ENCODE measurements at places on chromosomes 4 and X.
A peak's percentile ranks its signal among the peaks of the same experiment; 100 is the strongest.

- DNase-seq, result no peak
These were observed 79.6 kb upstream of the PLAC1 start for GRCh38 chrX:134737721-134738369.

- no peak for DNase-seq
These were observed 50.5 kb upstream of the CBR4 start for GRCh38 chr4:169060391-169061091.

DNA sequence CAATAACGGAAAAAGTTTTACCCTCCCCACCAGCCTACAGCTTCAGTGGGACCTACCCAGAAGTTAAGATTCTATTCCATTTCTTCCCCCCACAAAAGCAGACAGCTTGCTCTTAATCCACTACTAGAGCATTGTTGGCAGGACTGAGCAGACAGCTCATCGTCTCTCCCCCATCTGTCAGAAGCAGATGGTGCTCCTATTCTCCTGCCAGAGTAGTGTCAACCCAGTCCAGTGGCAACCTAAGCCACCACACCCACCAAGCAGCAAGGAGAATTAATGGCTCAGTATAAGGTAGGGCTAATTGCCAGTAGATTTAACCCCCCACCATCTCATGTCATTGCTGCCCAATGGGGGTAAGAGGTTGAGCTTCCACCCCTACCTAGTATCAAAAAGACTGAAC, 62.0 kb downstream of the AWAT2 start:
- DNase-seq, result no peak

DNA sequence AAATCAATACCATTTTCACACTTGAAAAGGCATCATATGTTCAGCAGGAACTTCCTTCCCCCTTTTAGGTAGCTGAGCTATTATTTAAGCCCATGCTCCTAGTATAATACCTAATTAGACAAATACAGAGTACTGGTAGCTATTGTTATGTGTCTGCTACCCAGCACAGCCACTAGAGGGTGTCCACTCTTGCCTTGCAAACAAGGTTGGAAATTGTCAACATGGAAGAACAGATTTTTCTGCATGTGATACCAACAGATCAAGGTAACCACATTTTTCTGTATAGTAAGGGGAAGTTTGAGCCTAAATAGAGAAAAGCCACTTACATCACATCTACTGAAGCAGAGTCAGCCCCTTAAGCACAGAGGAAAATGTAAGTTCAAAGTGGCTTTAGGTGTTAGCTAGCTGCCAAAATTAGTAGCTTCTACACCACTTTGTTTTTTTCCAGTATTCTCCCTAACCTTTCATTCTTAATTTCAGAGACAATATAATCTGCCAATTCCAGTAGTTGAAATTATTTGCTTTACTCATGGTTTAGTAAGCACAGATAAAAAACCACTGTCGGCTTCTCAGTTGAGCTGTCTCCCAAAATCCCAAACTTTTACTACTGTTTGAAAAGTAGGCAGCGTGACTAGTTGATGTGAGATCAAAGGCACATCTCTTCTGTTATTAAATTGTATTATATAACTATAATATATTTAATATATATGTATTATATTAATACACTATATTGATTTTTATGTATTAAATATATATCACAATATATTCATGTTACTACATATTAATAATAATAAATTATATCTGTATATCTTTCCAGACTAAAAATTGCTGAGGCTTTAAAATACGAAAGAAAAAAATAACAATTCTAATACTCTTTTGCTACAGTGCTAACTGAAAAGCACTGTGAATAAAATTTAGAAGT, 38.2 kb downstream of the EDNRA start:
- DNase-seq, result peak; percentile 13

DNA sequence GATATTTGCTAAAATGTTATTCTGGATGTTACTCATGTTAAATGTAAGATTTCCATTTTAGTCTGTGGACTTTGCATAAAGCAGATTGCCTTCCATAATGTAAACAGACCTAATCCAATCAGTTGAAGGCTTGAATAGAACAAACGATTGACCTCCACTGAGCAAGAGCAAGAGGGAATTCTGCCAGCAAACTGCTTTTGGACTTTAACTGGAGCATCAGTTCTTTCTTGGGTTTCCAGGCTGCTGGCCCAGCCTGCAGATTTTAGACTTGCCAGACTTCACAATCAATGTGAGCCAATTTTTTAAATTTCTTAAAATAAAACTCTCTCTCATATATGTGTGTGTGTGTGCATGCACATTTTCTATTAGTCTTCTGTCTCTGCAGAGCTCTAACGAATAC, 1248.8 kb downstream of the ADGRL3 start:
- DNase-seq, result no peak

DNA sequence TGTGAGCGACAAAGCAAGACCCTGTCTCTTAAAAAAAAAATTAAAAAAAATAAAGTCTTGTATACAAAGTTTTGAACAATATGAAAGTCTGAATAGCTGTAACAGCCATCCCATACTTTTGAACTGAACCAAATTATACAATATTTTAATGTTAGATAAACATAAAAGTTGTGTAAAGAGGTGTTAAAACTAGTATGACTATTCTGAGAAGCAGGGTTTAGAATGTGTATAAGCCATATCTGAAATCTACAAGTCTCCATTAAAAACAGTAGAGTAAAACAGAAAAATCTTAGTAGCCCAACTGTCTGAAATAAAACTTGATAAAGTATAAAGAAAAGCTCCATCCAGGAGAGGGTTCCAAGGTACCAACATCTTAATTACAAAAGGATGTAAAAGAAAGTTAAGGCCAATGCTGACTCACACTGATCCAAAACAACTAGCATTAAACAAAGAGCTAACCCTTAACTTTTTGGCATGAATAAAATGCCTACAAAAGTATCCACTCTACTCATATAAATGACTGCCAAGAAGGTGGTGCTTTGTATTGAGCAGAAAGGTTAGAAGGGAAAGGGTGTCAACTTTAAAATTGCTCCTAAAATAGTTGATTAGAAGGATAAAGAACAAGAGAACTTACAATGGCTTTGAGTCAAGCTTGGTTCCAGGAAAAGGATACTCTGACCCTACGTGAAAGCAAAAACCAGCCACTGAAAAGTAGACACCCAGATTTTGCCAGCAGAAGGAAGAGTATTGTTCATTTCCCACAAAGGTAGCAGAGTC, 18.5 kb downstream of the CNOT6L start:
- no peak for DNase-seq

DNA sequence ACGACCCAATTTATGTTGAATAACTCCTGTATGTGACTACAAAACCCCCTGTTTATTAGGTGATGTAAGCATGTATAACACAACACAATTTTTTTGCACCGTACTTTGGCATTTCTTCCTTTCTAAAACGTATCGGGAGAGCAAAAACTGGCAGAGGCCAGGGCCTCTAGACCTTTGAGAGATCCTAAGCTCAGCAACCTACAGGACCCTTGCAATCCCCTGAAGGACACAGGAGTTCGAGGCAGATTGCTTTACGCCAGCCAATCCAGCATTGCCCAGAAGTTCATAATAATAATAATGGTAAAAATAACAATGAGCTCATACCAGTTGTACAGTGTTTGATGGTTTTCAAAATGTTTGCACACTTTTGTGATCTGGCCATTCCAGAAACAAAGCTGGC, 7.7 kb downstream of the NKX3-2 start:
- DNase-seq, result no peak

DNA sequence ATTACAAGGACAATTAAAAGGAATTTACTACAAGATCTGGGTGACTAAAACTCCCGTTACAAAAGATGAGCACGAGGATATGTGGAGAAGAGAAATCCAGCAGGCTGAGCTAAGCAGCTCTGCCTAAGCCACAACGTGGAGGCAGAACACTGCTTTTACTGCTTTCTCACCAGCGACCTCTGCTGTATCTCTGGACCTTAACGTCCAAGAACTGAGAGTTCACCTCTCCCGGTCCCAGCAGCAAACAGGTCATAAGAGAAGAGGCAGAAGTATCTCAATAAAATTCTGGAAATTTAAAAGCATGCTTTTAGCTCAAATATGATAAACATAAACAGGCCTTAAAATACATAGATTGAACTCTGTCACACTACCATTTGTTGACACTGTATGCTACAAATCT, 81.0 kb downstream of the ADGRA3 start:
- no peak for DNase-seq

- no peak for DNase-seq
These were observed 7.3 kb upstream of the RNF150 start for GRCh38 chr4:141140391-141141200.

DNA sequence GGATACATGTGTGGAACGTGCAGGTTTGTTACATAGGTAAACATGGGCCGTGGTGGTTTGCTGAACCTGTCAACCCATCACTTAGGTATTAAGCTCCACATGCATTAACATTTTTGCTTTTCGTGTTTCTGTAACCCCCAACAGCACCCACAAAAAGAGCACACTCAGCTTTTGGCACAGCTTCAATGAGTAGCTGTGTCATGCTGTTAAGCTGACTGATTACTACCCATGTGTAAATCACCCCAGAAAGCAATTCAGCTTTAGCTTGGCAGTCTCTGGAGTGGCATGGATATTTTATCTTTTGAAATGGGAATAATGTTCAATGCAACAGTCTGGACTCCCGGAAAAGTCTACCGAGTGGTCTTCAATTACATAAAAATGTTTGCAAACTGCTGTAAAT, 734.3 kb downstream of the STIM2 start:
- DNase-seq, result no peak

- DNase-seq, result no peak
These were observed 85.1 kb upstream of the FAT4 start for GRCh38 chr4:125229596-125230058.

DNA sequence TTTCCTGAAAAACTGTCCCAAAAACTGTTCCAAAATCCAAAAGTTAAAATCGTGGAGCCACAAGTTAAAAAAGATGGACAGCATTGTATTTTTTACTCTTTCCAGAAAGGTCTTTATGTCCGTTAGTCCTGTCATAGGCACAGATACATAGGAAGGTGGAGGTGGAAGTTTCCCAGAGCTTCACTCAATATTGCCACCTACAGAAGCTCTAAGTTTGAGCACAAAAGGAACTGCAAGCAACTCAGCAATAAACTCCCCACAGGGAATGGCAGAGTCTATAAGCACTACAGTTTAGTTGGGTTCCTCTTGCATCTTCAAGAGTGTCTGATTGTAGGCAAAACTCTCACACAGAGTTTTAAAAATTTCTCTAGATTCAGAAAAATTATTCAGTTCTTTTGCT, 22.0 kb upstream of the UGT2B4 start:
- no peak for DNase-seq

DNA sequence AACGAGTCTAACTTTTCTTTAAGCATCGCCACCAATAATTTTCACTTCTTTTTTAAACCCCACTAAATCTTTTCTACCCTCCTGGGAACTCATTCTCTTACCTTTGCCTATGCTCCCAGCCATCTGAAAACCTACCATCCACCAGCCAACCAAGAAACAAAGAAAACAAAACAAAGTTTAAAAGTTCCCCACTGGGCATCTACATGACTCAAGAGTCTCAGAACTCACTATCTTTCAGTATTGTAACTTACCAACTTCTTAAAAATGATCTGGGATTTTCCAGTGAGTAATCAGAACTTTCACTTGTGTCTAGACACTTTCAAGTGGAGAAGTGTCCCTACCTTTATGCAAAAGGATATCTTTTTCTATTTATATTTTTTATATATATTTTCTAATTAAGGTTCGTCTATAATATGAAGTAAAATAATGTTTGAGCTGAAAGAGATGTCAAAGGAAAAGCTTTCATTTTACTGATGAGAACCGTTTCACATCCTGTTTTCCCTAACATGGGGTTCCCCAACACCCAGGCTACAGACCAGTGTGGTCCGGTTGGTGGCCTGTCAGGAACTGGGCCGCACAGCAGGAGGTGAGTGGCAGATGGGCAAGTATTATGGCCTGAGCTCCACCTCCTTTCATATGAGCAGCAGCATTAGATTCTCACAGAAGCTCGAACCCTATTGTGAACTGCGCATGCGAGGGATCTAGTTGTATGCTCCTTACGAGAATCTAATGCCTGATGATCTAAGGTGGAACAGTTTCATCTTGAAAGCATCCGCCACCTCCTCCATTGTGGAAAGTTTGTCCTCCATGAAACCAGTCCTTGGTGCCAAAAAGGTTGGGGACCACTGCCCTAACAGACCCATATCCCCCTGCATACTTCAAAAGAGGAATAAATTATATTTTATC, 9.8 kb upstream of the TIGD2 start:
- no peak for DNase-seq

GRCh38 chrX:123600181-123600580, 132.7 kb downstream of the THOC2 start:
- no peak for DNase-seq

- DNase-seq, result no peak
These were observed 153.5 kb upstream of the FAM241A start for GRCh38 chr4:111991797-111992196.

All from activated gamma-delta T cell treated with anti-CD3 and anti-CD28 coated beads, Interleukin-2, amount 50 U/mL, for 16 hours (primary cell).